Tongue (tissue), 3 donors: ENCODE measurements at places on chromosomes 2 and 18. TPM values are rescaled to one million over a fixed set of nuclear protein-coding genes. Genes with fewer than 3 reads are reported as not detected.
A peak's percentile ranks its signal among the peaks of the same experiment; 100 is the strongest.

The CPLX4 gene
- not detected for total RNA-seq

The ASB3 gene
- 26.1 TPM for total RNA-seq

The FOXI3 gene
- 0.31 TPM for total RNA-seq

The LDAH gene
- total RNA-seq: 11.6 TPM

The MC4R gene
- total RNA-seq: 0.21 TPM

The TUBB8B gene
- total RNA-seq: not detected

The MEIS1 gene
- 72.7 TPM for total RNA-seq

The CD302 gene
- total RNA-seq: 24.5 TPM

The CENPA gene
- 3.1 TPM for total RNA-seq

The DNAJC5G gene
- not detected for total RNA-seq

The CDK15 gene
- total RNA-seq: 0.62 TPM

The LAMA1 gene
- total RNA-seq: 4.5 TPM

The FBXO15 gene
- total RNA-seq: 0.21 TPM

The TYW5 gene
- total RNA-seq: 13.0 TPM

The SALL3 gene
- not detected for total RNA-seq

The SP5 gene
- 4.5 TPM for total RNA-seq

The CD8B2 gene
- total RNA-seq: not detected

DNA sequence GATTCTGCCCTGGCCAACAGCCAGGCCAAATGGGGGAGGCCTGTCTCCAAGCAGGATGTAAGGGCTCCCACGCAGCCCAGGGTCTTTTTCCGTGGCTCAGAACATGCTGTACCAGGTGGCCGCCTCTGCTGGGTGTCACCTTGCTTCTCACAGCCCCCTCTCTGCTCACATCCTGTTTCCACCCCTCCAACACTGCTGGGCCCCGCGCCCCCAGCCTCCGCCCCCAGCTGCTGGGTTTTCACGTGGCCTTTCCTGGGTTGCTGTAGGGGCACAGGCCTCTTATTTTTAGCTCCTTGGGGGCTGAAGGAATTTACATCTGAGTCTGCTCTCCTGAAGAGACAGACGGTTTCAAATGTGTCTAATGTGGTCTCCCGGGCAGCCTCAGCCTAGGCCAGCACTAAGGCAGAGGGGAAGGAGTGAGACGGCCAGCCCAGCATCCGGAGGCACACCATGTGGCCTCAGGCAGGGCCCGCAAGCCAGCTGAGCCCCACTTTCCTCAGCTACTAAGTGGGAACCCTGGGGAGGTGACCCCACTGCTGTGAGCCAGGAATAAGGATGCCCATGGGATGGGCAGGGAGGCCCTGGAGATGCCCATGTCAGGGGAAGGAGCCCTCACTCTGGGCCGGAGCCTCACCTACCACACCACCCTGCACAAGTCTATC lies 18.7 kb upstream of the DUSP2 start:
- DNase-seq: peak; percentile 66

GRCh38 chr2:190079160-190079559 lies 16.6 kb upstream of the MSTN start:
- no peak for DNase-seq

DNA sequence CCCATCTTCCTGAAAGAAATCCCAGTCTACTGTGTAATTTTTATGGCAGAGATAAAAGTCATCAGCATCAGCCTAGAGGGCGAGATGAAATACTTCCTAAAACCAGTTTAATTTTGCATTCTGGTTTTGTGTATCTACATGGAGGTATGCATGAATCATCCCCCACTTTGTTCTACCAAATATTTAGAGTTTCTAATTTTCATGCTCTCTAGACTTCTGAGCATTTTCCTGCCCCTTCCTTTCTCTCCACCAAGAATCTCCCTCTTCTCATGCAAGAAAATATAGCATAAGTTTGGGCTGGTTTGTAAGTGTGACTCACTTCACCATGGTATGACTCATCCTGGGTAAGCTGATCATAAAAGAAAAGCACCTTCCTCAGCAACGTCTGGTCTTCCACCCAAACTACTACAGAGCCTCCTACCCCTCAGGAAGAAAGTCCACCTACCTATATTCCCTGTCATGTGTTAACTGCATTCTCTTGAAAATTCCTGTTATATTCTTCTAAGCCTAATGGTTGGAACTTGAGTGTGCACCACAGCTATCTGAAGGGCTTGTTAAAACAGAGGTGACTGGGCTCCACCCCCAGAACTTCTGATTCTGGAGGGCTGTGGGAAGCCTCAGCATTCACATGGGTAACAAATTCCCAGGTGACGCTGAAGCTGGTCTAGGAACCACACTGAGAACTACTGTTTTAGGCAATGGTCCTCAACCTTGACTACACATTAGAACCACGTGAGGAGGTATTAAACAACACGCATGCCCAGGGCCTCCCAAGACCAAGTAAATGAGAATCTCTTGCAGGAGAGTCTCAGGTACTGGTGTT lies 37.4 kb upstream of the RAPGEF4 start:
- DNase-seq: no peak

- no peak for DNase-seq
These were observed 45.4 kb upstream of the ASB18 start for GRCh38 chr2:236309669-236310029.

DNA sequence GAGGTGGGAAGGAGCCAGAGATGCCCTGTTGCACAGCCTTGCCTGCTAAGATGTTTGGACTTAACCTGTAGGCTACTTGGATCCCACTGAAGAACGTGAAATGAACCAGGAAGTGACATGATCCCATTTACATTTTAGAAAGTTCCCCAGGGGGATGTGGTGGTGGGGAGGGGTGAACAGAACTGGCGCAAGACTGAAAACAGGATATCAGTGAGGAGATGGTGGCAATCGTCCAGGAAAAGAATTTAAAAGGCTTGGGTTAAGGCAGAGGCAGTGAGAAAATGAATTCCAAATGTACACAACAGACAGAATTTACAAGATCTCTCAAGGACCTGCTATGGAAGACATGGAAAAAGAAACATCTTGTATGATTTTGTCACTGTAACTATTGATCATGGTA lies 42.3 kb downstream of the SULT1C2 start:
- peak; percentile 40 for DNase-seq

GRCh38 chr2:46993501-46993900 lies 77.9 kb upstream of the MCFD2 start:
- DNase-seq: no peak

DNA sequence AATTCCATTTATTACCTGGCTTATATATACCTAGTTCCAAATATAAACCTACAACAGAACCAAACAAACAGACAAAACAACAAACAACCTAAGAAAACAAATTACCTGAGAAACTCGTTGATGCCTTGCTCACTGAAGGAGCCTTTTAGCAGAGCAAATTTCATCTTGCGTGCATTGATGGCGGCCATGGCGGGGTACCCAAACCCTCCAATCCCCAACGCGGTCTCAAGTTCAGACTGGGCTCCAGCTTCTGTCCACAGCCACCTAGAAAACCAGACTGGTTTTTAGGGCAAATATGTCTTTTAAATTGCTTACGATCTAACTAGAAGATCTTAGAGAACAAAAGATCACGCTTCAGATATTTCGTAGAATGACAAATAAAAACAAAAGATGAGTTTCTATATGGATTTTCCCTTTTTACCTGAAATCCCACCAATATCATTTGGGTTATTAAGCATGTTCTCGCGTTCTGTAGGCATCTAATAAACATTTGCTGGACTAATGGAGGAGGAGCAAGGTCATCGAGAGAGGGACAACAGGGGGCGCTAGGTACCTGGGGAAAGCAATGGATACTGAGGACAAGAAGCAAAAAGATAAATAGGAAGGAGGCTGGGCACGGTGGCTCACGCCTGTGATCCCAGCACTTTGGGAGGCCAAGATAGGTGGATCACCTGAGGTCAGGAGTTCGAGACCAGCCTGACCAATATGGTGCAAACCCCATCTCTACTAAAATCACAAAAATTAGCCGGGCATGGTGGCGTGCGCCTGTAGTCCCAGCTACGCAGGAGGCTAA lies 25.2 kb downstream of the PDIA6 start:
- no peak for DNase-seq

DNA sequence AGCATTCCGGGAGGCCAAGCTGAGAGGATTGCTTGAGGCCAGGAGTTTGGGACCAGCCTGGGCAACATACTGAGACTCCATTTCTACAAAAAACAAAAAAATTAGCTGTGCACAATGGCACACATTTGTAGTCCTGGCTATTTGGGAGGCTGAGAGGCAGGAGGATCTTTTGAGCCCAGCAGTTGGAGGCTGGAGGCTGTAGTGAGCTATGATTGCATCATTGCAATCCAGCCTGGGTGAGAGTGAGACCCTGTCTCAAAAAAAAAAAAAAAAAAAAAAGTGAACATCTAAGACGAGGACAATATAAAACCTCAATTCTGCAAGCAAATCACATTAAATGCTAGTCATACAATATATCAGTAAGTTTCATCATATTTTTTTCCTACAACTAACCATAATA lies 2.8 kb upstream of the HAT1 start:
- DNase-seq: no peak

DNA sequence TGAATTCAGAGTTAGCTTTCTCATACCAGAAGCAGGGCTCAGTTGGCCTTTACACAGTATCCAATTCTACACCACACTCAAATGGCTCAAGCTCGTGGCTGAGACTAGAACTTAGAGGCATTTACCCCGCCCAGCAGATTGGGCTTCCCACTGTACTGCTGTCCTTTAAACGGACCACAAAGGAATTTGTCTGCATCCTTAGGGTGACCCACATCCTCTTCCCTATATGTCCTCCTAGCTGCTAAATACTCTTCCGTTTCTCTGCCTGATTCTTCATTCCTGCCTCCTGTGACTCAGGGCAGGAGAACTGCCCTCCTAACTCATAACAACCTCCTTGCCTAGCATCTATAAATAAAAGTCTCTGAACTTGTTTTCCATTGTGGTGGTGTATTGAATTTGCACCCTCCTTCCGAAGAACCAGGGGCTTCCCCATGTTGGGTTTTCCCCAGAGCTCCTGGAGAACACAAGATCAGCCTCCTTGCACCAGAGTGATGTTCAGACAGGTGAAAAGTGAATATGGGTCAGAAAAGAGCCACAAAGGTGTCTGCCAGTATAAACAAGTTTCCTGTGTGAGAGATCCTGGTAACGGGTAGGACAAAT lies 32.0 kb upstream of the MC4R start:
- DNase-seq: no peak

DNA sequence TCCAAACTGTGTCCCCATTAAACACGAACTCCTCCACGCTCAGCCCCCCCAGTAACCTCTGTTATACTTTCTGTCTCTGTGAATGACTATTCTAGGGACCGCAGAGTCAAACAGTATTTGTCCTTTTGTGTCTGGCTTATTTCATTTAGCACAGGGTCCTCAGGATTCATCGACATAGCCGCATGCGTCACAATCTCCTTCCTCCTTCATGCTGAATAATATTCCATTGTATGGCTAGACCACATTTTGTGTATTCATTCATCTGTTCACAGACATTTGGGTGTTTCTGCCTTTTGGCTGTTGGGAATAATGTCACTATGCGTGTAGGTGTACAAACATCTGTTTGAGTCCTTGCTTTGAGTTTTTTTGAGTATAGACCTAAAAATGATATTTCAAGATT lies 80.9 kb downstream of the SH3RF3 start:
- no peak for DNase-seq

- no peak for DNase-seq
These were observed 116.0 kb downstream of the SETBP1 start for GRCh38 chr18:44796429-44797428.

GRCh38 chr2:150271952-150272802 lies 215.3 kb downstream of the RND3 start:
- DNase-seq: no peak

GRCh38 chr2:88697370-88698026 lies 6.0 kb downstream of the RPIA start:
- DNase-seq: no peak

- DNase-seq: peak; percentile 62
These were observed 86.2 kb downstream of the METTL8 start for GRCh38 chr2:171347591-171348032.

GRCh38 chr18:46253498-46253897 lies 149.3 kb downstream of the HAUS1 start:
- no peak for DNase-seq

- DNase-seq: peak; percentile 94
These were observed 36.8 kb downstream of the ACVR1 start for GRCh38 chr2:157839162-157839801.

DNA sequence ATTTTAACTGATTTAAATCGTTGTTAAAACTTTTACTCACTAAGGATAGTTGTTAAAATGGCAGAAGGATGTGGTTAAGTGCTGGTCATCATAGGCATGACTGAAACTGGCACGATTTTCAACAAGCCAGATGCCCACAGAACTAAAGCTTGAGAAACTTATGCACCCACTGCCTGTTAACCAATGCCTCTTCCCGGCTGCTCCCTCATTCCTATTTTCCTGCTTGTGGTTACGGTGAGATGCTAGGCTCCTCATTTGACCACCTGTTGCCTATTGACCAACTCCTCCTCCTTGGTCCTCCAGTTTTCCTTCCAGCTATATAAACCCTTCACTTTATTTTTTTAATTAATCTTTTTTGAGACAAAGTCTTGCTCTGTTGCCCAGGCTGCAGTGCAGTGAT lies 238.7 kb downstream of the TFCP2L1 start:
- no peak for DNase-seq

GRCh38 chr2:56741601-56742102 lies 557.9 kb downstream of the CCDC85A start:
- DNase-seq: peak; percentile 9

- DNase-seq: no peak
These were observed 158.5 kb upstream of the ALKAL2 start for GRCh38 chr2:446303-446874.

DNA sequence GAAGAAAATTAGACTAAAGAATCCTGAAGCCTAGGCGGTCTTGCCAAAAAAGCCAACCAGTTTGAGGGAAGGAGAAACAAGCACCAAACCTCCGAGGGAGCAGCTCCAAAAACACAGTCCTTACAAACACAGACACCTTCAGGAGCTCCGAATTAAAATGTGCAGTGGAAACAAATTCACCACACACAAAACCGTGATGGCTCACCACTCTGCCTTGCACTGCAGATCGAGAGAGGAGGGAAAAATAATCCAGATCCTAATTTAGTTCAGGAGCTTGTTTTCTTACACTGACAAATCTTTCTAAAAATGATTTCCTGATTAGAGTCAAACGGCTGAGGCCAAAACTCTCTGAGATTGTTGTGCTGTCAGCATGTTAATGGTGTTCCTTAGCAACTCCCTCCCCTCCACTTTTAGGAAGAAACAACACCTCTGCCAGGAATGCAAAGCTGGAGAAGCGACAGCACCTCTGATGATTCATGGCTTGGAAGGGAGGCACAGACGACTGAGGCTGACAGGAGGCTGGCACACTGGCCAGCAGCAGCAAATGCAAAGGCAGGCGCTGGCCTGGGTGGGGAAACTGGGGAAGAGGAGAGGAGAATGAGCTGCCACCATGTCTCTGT lies 249.4 kb upstream of the KLHL29 start:
- peak; percentile 61 for DNase-seq

- DNase-seq: peak; percentile 35
These were observed 41.0 kb downstream of the SPP2 start for GRCh38 chr2:234091432-234091879.

DNA sequence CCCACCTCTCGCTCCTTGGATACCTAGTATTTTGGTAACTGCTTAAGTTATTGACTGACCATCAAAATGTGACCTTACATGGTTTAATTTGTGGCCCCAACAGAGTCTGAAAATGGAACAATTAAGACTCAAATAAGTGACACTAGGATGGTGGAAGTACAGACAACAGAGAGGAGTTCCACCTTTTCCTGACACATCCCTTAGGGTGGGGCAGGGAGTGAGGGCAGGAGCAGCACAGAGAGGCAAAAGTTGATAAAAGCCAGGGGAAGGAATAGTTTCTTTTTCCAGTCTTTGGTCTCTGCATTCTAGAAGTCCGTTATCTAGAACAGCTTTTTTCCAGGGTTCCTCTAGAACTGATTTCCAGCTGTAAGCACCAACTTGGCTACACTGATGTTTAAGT lies 32.2 kb downstream of the FTCDNL1 start:
- DNase-seq: no peak
